HCEC 1CT (cell line): ENCODE measurements at places on chromosomes 16 and 17.

DNA sequence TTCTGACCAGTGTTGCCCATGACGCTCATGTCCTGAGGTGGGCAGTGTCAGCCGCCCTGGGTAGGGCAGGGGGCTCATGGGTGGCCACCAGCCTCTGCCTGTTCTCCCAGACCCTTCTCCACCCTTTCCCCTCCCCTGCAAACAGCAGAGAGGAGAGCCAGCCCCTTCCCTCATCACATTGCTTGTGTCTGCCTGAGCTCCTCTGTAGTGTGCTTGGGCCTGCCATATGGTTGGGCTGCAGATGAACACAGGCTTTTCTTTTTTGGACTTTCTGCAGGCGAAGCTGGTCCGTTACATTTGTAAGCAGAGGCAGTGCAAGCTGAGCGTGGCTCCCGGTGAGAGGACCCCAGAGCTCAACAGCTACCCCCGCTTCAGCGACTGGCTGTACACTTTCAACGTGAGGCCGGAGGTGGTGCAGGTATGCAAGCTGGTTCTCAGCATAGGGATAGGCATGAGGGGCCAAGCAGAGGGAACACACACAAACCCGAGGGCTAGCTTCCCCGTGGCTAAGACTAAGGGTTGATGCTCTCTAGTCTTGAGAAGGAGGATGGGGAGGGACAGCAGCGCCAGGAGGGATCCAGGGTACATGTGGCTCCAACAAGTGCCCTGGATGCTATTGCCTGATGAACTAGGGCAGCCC, 80.6 kb upstream of the LGALS9 start:
- DNase-seq, result no peak

GRCh38 chr16:71883168-71883848, 674 bp downstream of the ZNF821 start:
- DNase-seq, result peak; percentile 18

DNA sequence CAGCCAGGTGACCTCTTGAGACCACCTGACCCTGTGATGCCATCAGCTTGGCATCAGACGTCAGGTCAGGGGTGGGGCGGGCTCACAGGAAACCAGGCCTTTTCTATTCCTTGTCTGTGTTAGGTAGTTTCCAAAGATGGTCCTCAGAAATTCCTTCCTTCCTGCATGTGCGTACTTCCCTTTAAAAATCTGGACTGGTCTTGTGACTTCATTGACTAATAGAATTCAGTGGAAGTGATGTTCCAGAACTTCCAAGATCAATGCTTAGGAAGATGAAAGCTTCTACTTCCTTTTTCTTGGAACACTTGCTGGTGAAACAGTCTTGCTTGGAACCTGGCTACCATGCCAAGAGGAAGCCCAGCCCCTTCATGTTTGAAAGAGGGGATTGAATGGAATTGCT, 10.0 kb upstream of the N4BP1 start:
- DNase-seq, result no peak

DNA sequence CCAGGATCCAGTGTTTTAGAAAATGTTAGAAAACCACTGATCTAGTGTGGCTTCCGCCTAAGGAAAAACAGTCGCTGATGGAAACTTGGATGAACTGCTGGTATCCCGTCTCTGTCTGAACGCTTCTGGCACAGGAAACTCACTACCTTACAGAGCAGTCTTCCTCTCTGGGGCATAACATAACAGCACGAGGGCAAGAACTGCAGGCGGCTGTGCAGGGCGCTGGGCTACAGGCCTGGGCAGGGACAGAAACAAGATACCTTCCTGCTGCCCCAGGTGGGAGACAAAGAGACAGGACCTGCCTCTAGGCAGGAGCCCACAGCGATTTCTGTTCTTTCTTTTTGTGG, 10.5 kb downstream of the MXRA7 start:
- no peak for DNase-seq

DNA sequence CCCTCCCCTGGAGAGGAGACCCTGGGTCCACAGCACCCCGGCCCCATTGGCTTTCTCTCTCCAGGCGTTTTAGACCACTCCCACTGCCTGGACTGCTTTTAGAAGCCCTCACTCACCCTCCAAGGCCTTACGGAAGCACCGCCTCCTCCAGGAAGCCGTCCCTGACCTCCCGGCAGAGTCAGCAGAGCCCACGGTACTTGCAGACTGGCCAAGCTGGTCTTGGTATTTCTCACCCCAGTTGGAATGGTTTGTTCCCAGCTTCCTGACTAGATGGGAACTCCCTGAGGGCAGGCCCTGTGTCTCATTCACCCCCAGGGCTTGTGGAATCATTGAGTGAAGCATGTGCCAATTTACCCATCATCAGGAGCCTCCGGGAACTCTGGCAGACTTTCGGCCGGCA, 9.2 kb downstream of the SCGB1C2 start:
- DNase-seq, result no peak

GRCh38 chr17:63740464-63741142, 996 bp downstream of the STRADA start:
- DNase-seq, result no peak

- no peak for DNase-seq
Observed at GRCh38 chr16:56884026-56884582, 19.1 kb downstream of the SLC12A3 start.

DNA sequence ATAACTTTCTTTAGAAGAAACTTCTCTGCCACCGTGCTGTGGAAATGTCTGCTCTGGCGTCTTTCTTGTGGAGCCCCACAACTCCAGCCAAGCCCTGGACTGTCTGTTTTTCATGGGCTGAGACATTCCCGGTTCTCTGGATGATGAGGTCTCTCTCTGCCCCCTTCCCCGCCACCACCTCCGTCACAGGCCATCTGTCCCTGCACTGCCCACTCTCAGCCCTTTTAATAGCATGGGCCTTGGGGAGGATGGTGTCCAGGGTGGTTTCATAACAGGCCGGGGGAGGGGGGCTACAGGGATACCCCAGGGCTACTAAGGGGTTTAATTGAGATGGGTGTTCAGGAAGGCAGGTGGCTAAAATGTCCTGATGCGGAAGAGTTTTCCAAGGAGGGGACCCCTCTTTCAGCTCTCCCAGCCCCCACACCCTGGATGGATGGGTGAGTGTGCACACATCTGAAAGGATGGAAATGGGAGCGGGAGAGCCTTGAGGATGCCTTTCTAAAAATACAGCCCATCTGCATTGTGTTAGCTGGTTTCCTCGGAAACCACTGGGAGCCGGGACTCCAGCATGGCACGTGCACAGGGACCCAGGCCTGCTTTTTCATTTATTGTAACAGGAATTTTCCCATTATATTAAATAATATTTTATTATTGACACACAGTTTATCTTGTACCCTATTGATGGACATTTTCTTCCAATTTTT, 14.6 kb upstream of the NDRG4 start:
- no peak for DNase-seq

- peak; percentile 77 for DNase-seq
Observed at GRCh38 chr17:78341559-78342448, 18.1 kb downstream of the SOCS3 start.

GRCh38 chr17:67439269-67439668, 62.2 kb downstream of the PITPNC1 start:
- no peak for DNase-seq

- peak; percentile 78 for DNase-seq
Observed at GRCh38 chr17:60135151-60135950, 14.4 kb upstream of the CA4 start.

DNA sequence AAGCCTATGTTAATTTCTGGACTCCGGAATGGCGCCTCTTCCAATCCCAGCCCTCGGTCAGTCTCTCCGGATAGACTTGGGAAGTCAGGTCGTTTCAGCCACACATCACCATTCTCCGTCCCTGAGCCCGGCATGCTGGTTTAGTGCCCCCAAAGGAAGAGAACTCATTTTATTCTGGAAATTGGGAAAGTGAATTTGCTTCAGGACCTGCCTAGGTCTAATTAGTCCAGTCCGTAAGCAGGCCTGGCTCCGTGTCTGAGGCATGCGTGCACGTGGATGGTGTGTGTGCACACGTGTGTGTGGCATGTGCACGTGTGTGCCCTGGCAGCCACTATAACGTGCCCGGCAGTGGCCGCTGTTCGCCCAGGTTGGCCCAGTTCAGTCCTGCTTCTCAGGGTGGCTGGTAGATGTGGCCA, 77.4 kb downstream of the RPA1 start:
- DNase-seq, result no peak

DNA sequence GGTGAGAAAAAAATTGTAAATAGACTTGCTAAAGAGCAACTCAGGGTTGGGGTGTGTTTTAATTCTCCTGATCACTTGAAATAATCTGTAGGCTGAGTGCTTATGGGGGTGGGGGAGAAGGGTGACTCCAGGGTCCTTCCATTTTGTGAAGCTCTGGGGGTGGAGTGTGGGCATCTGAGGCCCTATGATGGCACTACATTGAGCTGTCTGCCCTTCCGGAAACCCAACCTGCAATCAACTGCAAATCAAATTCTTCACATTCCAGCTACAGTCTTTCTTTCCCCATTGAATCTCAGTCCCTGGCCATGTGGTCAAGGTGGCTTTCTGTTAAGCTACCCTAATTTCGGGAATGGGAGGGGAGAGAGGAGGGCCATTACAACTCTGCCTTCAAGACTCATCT, 6.0 kb upstream of the CDC6 start:
- DNase-seq, result no peak

- DNase-seq, result no peak
Observed at GRCh38 chr16:78823027-78823426, 723.6 kb downstream of the WWOX start.
